Type B pancreatic cell (in vitro differentiated cells): ENCODE measurements at places on chromosomes 16 and 17. TPM values are rescaled to one million over a fixed set of nuclear protein-coding genes. Genes with fewer than 3 reads are reported as not detected.

DNA sequence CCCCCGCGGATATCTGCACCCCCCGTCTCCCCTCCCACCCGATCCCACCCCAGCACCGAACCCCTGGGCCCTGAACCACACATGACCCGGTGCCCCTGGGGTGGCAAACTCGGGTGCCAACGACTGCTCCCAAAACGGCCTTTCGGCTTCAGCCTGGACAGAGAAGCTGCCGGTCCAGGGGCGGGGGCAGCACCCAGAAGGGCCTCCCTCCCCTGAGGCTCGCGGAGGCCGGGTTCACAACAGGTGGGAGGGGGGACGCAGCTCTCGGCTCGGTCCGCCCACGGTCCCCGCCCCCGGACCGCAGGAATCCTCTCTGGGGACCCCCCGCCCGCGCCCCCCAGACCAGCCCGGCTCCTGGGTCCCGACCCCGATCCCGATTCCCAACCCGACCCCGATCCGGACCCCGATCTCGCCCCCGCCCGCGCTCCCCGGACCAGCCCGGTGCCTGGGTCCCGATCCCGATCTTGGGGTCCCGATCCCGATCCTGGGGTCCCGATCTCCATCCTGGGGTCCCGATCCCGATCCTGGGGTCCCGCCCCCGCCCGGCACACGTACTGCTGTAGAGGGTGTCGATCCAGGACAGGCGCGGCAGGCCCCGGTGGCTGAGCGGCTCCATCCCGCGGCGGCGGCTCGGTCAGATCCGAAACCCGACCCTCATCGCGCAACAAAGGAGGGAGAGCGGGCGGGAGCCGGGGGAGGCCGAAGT, 516 bp downstream of the ABR start:
- DNase-seq: no peak

GRCh38 chr16:88993166-88993761, 16.3 kb upstream of the CBFA2T3 start:
- DNase-seq: no peak

DNA sequence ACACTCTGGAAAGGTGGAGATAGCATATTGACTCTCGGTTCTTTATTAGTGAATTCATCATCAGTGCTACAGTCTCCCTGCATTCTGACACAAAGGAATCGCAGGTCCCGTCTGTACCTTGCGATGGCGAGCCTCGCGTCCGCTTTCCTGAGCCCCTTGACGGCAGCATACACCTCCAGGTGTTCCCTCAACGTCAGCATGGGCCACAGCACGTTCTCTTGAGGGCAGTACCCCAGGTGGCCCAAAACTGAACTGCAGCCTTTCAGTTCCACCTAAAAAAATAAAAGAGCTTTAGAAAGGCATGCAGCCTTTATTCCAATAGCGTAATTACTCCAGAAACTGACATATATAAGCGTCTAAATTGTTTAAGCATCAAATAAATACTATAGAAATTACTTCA, 24.2 kb upstream of the ABCA9 start:
- DNase-seq: no peak

- no peak for DNase-seq
Measured at GRCh38 chr17:20074489-20074888, 65.3 kb downstream of the SPECC1 start.

DNA sequence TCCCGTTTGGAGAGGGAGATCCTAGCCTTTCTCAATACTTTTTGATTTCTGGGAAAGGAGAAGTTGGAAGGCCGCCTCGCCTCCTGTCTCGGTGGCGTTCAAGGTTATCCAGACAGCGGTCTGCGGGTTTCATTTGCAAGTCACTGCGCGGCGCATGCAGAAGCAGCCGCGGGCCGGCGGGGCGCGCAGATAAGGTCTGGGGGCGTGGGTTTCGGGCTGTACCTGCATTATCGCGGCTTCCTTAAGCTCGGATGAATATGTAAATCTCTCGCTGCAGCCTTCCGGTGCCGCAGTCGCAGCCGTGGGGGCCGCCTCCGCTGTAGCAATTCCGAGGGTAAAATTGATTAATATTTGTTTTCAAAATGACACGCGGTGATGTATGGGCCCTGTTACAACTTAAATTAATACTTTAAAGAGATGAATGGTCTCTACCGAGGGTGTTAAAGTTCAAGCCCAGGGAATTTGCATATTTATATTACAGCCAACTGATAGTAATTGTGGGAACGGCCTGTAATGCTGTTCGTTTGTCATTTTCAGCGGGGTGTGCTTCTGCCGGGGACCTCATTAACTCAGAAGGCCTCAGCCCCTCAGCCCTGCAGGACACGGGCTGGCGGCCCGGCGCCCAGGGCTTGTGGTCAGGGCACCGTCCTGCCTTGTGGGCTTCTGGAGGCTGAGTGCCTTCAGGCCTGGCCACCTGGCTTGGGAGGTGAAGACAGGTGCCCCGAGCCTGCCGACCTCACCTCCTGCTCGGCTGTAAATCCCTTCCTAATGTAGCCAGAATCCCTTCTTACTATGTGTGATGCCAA, 99.4 kb downstream of the CYLD start:
- DNase-seq: peak; percentile 60

DNA sequence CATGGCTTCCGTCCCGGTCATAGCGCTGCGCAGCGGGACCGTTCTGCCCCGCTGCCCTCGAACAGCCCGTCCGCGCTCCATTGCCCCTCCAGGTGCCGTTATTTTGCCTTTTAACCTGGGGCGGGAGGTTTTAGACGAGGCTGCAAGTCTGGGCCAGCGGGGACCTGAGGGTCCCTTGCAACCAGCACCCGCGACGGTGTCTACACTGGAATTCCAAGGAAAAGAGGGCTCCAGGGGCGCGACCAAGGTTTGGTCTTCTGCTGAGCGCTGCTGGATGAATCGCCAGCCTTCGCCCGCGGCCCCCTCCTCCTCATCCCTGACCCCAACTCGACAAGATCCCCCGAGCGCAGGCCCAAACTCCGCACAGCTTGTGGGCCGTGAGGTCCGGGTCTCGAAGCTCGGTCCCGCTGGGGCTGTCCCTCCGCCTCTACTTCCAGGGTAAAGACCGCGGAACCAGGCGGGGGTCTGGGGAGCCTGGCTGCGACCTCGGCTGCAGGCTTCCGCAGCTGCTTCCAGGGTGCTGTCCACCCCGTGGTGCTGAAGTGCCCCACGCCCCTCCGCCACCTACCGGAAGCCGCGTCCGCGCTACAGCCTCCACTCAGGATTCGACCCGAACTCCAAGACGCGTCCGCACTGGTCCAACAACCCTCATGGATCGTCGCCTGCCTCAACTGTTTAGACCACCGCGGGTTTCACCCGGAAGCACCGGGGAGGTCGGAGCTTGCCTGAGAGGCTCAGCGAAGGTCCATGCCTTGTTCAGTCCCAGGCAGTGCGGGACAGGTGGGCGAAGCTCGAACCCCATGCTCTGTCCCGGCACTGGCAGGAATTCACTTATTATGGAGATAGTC, 10.1 kb upstream of the CA4 start:
- peak; percentile 85 for DNase-seq

DNA sequence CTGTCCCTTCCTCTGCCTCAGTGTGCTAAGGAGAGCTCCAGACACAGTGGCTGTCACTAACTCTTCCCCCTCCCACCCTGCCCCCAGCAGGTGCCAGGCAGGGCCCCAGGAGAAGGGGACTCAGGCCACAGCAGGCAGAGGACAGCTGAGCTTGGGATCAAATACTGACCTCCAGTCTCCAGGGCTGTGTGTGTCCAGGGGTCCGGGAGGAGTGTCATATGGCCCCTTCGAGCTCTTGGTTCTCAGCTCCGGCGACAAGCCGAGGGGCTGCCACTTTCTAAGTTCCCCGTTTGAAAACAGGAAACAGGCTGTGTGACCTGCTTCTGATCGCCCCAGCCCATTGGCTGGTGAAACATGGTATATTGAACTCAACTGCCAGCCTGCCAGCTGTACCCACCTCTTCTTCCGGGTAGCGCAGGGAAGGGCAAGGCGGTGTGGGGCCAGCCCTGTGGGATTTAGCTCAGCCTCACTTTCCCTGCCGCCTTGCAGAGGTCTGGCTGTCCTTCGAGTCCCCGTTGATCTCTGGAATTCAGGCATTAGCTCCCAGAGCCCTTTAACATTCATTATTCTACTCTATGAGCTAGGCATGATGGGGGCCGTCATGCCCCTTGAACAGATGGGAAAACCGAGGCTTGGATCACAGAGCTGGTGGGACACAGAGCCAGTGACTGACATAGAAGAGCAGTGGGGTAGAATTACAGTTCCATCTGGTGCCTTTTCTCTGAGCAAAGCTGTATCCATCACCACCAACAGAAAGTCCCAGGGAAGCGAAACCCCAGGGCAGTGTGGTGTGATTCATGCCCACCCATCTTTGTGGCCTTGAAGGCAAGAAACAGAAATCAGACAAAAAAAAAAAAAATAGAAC, at the start of gene SNX20:
Gene SNX20, minus strand, starts transcription at position 292 of the 865 bp plus-strand sequence. CDS start 3,786 bp downstream, outside the sequence.
- no peak for DNase-seq

DNA sequence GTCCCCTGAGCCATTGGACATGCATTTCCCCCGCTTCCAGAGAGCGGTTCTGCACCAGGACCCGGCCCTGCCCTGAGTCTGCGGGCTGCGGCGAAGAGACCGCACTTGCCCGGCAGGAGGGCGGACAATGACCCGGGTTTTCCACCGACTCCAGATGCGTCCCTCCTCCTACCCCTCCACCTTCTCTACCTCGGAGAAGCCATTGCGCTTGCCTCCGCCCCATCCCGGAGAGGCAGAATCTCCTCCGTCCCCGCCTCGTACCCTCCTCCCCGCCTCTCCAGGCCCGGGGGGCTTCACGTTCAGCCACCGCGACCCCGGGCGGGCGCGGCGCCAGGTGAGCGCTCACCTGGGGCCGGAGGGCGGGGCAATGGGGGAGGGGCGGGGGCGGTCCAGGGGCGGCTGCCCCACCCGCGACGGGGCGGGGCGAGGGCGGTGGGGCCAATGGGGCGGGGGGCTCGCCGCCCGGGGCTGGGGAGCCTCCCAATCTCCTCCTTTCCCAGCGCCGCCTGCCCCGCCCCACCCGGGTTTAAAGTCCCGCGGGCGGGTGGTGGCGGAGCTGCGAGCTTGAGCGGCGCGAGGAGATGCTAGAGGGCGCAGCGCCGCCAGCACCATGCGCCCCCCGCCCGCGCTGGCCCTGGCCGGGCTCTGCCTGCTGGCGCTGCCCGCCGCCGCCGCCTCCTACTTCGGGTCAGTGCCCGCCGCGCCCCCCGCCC, at the start of gene WNT9B:
Gene WNT9B, plus strand, starts transcription at position 555 of the 713 bp plus-strand sequence. Its CDS starts 56 bp downstream, at position 611.
- DNase-seq: no peak

GRCh38 chr16:49453021-49453420, 79.4 kb downstream of the C16orf78 start:
- no peak for DNase-seq

- DNase-seq: no peak
Measured at GRCh38 chr16:68752602-68753001, 15.5 kb downstream of the CDH1 start.

- no peak for DNase-seq
Measured at GRCh38 chr17:33596899-33597298, 303.8 kb upstream of the ASIC2 start.

DNA sequence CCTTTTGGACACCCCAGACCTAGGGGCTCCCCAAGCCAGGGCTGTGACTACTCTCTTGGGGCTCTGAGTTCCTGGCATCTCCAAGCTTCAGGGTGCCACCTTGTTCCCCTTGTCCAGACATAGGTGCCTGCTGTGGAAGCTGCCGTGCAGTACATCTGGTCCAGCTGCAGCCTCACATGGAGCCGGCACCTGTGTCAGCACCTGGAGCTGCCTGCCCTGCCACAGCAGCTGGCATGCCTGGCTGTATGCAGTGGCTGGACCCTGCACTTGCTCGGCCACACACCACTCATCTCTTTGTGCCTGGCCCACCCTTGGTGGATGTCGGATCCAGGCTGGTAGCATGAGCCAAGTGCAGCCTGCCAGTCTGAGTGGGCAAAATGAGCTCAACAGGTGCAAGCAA, 775.8 kb downstream of the CDH11 start:
- no peak for DNase-seq

- no peak for DNase-seq
Measured at GRCh38 chr17:15403276-15403939, 62.0 kb upstream of the TEKT3 start.

- DNase-seq: peak; percentile 78
Measured at GRCh38 chr16:70380248-70380918, 33.7 kb downstream of the DDX19A start.

DNA sequence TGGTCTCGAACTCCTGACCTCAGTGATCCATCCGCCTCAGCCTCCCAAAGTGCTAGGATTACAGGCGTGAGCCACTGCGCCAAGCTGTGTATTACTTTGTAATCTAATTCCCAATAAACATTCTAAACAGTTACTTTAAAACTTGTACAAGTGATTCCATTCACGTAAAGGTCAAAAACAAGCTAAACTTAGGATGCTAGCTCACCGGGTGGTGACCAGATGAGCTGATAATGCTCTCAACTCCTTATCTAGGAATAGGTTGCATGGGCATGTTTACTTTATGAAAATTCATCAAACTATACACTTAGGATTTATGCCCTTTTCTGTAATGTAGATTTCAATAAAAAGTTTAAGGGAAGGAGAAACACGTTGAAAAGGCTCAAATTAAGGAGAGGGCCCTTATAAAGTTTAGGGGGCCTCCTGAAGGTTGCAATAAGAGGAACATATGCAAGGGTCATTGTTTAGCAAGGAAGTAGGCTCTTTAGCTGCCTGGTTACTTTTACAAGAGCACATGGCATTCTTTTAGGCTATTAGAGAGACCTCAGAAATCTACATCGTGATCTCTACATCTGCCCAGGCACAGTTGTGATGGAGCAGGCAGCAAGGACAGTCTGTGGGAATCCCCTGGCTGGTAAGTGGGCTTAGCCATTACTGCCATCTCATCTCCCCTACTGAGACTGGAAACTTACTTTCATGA, 13.3 kb downstream of the CDR2 start:
- DNase-seq: no peak

DNA sequence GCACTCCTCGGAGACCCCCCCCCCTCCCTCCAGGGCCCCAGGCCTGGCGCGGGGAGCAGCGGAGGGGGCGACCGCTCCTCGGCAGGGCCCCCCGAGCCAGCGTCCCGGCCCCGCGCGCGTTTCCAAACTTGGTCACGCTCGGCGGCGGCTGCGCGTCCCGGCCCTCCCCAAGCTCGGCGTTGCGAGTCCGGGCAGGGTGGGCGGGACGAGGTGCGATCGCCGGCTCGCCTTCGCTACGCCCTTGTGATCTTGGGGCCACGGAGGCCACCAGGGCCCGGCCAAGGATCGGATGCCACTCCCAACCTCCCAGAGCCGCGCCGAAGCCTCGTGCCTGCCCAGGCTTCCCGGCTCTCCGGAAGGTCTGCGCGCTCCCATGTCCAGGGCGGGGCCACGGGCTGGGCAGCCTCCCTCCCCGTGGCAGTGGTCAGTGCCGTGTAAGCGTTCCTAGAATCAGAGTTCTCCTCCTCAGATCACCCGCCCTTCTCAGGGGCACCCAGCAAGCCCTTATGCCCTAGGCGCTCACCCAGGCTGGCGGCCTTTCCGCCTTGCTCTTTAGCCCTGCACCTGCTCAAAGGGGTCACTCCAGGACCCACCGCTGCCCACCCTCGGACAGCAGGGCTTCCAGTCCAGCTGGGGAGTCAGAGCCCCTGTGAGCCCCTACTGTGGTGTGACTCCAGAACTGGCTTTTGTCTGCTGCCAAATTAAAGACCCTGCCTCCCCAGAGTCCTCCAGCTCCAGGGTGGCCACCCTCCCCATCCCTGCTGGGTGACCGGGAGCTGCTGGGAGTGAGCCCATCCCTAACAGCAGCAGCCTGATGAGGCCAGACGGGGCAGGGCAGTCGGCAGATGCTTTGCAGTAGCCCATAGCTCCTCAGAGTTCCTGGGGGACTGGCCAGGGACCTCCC, 12.2 kb upstream of the MRPS23 start:
- DNase-seq: no peak

The CACNG5 gene
- total RNA-seq: 0.68 TPM in 1 of 2 replicates, not detected in the other

The CDH3 gene
- 35.5 and 53.5 TPM in 2 replicates for total RNA-seq

The NTN3 gene
- total RNA-seq: 1.2 and 4.5 TPM in 2 replicates

The CLEC10A gene
- not detected in 2 replicates for total RNA-seq

The TAT gene
- total RNA-seq: 0.14 TPM in 1 of 2 replicates, not detected in the other

The ZPBP2 gene
- not detected in 2 replicates for total RNA-seq

The TBC1D3H gene
- total RNA-seq: not detected in 2 replicates
